Inflammatory macrophage treated with lipopolysaccharide for 4 hours (primary cell): ENCODE measurements at places on chromosomes 5 and 9.

- DNase-seq: no peak
Measured at GRCh38 chr5:68378204-68378820, 162.8 kb downstream of the PIK3R1 start.

GRCh38 chr9:12764150-12764549, 10.7 kb upstream of the LURAP1L start:
- no peak for DNase-seq

GRCh38 chr9:113957821-113958341, 81.8 kb downstream of the ZNF618 start:
- DNase-seq: no peak

DNA sequence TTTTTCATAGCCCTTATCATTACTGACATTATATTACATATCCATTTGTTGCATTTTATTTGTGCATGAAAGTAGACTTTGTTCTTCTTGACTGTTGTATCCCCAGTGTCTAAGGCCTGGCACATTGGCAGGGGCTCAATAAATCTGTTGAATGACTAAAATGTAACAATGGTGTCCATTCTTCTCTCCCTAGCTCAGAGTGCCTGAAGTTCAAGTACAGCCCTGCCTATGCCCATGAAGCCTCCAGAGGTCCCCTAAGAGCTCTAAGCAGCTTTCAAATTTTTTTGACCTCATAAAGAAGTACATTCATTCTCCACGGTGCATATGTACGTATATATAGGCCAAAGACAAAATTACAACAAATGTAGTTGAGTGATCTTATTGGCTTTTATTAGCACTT, 4.2 kb upstream of the BSPRY start:
- no peak for DNase-seq

GRCh38 chr9:71249729-71250317, 128.4 kb upstream of the TRPM3 start:
- DNase-seq: peak; percentile 49

GRCh38 chr5:80008995-80009765, 18.1 kb upstream of the MTX3 start:
- DNase-seq: no peak

- DNase-seq: no peak
Measured at GRCh38 chr9:72065076-72065475, 4.7 kb upstream of the C9orf57 start.

GRCh38 chr5:35229076-35230037, 930 bp downstream of the PRLR start:
- DNase-seq: peak; percentile 9

DNA sequence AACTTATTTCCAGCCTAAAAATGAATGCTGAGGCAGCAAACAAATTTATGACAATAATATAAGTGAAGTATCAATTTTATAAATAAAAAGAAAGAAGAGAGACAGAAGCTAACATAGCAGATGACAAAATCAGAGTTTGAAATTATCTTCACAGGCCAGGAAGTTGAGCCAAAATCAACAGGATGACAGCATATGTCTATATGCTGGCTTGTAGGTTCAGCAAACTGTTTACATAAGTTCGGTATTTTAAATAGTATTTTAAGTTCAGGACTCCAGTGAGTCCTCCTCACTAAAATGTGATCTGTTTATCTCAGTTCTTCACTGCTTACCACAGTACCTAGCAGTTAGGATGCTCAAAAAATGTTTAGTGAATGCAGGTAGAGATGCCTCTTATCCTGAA, 359.6 kb upstream of the SMC2 start:
- no peak for DNase-seq

DNA sequence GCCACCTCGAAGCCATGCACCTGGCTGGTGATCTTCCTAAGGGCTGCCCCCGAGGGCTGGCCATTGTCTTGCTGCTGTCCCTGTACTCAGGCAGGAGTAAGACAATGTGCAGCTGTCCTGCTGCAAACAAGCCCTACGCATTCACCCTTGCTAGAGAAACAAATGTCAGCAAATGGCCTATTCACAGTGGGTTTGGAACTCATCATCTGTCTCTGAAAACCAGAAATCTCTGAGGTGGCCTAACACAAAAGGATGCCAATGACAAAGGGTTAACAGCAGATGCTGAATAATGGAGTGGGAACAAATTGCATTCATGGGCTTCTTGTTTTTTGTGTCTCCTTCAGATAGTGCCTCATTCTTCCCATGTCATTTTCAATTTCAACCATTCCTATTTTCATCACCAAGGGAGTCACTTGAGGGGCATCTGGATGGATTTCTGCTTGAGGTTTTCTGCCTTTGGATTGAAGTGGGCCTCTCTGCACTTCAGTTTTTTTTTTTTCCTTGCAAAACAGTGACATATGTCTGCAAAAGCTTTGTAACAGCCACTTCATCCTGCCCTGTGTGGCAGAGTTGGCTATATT, 261.6 kb upstream of the VLDLR start:
- no peak for DNase-seq

DNA sequence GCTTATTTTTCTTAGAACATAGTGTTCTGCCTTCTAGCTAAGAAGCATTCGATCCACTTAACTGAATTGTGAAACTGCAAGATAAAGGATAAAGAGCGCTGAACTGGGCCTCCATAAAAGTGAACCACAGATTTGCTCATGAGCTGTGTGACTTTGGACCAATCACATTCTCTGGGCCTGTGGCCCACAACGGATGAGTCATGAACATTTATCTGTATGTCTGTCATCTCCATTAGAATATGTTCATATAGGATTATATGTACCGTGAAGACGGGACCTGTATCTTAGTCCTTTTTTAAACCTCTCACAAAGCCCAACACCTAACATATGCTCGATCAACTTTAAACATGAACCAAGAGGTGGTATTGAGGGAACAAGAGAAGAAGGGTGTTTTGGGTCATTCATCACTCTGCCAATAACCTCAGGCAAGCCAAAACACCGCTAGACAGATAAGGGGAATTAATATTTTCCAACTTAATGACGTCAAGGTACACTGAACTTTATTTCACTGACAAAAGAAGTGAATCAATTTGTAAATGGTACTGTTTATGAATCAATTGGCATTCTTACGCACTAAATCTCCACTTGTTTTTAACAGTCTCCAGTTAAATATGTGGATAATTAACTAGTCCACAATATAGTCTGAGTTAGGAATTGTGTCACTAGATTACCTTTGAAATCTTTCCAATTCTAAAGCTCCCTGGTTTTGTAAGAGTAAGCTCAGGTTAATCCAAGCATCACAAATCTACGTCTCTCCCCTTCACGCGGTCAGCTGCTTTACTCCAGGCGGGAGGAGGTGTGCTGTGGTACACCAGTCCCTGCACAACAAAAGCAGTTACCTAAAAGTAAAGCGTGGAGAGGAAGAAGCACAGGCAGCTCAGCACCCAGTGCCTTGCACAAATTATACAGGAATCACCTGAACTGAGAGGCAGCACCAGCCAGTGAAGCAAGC, 1.6 kb downstream of the TMEM245 start:
- peak; percentile 37 for DNase-seq

- no peak for DNase-seq
Measured at GRCh38 chr9:12785260-12785770, 10.5 kb downstream of the LURAP1L start.

GRCh38 chr9:80615964-80616363, 1044.2 kb downstream of the TLE4 start:
- no peak for DNase-seq

DNA sequence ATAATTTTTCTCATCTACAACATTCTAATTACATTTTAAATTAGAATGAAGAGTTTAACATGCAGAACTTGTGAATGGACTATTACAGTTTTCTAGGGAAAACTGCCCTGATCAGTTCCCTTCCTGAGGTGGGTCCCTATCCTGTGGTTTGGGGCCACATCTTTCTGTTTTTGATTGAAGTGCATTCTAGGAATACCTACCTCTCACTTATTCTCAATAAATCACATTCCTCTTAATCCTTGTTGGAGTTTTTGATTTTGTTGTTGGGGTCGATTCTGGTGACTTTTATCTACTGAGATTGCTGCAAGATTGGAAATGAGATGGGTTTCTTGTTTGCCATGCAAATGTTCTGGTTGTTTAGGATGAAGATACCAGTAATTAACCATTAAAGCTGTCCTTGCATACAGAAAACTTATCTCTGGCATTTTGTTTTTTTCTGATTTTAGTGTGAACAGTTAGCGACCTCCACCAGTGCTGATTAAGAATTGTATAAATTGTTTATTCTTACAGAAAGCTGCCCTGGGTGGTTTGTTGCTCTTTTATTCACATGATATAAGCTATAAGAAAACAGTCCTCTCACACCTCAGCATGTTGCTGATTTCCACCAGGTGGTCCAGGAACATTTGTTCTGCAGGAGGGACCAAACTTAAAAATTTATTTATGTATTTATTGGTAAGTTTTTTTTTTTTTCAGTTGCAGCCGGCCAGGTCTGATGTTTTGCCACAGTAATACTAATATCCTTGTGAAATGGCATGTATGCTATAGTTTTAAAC, 269.9 kb downstream of the FANCC start:
- DNase-seq: no peak

- DNase-seq: no peak
Measured at GRCh38 chr5:136768457-136768856, 403.1 kb upstream of the TRPC7 start.

- DNase-seq: no peak
Measured at GRCh38 chr5:81633891-81634290, 117.0 kb downstream of the SSBP2 start.

DNA sequence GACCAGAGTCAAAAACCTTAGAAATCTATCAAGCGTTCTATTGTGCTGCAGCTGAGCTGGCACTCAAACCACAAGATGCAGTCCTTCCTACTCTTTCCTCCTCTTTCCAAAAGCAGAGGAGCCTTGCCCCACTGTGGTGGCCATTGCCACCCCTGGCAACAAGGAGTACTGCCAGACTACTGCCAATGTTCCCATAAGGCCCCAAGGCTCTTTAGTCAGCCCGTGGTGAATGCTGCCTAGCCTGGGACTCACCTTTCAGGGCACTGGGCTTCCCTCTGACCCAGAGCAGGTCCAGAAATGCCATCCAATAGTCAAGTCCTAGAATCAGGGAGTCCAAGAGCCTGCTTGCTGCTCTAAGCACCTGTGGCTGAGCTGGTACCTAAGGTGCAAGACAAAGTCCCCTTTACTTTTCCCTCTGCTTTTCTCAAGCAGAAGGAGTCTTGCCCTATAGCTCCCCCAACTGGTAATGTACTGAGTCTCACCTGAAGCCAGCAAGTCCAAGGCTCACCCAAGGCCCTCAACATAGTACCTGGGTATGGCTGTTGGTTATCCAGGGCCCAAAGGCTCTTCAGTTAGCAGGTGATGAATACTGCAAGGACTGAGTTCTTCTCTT, 219.4 kb downstream of the ATPSCKMT start:
- DNase-seq: no peak

DNA sequence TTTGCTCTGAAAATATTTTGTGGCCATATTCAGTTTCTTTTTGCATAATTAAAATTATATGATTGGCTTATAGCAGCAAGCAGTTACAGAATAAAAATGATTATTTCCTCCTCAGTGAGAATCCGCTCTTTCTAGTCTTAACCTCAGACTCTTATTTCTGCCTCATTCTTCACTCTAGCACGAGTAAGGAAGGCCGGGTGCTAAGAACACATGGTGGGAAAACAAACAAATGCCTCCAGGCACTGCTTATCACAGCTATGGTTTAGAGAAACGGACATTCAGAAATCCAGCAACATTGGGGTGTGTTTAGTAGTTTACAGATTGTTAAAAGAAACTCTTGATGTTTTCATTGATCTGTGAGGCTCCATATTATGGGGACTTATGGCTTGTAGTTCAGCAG, 168.7 kb downstream of the KDM4C start:
- no peak for DNase-seq

DNA sequence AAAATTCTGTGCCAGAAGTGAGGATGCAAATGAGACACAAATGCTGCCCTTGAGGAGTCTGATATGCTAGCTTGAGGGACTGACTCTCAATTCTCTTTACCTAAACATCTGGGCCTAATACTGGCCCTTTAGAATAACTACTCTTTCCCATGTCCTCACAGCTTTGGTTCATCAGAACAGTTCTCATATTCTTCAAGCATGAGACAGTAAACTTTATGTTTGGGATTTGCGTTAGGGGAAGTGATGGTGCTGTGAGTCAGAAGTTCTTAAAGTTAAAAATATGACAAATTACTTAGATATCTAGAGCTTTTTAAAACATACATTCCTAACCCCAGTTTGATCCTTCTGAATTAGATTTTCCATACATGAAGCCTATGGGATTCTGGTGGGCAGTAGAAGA, 665.0 kb upstream of the RGMB start:
- no peak for DNase-seq

DNA sequence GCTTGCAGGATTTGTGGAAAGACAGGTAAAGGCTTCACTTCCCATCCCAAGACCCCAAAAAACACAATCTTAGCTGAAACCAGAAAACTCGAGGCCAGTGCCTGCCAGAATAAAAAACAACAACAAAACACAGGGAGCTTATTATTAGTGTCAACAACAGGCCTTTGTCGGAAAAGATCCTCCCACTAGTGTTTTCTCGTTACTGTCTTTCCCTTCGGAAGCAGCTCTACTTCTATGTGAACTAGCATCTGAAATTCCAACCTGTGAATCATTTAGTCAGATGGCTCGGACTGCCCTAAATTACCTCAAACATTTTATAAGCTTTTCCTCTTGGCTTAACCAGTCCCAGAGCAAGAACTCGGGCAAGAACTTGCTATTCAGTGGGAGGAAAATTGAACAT, 122.2 kb upstream of the GNA14 start:
- DNase-seq: no peak

DNA sequence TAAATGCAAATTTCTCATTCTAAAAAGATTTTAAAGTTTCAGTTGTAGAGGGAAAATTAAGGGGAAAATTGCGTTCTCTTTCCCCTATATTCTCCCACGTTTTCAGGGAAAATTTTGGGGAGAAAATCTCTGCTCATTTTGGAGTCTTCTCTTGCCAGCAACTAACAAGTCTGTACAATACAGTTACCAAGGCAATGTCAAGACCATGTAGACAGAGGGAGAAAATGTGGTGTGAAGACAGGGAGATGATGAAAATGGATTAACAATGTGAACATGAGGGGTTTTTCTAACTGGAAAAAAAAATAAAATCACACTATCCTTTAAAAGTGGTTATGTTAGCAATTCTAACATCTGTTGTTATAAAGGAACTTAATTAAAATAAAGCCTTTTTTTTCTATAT, 22.3 kb downstream of the SLC1A3 start:
- DNase-seq: no peak

DNA sequence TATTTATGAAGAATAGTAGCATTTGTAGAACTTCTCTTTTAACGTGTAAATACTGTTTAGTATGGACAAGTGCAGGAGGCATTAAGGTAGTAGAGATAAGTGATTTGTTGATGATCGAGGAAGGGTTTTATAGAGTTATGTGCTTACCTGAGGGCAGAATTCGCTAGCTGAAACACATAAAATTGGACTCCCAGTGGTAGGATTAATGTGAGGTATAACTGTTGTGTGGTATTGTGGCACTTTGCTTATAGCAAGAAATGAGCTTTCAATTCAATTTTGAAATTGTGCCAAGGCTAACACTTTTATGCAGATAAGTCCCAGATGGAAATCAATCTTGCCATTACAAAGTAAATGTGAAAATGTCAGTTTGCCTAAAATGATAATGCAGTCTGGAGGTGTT, 1.2 kb downstream of the AP3S1 start:
- DNase-seq: no peak

GRCh38 chr5:19987612-19988361, at the start of gene CDH18:
CDH18 (minus strand) TSS chr5:19988200; CDS start chr5:19838986, 149,214 bp downstream.
- no peak for DNase-seq

GRCh38 chr5:133957591-133957990, 10.8 kb downstream of the C5orf15 start:
- DNase-seq: no peak

- no peak for DNase-seq
Measured at GRCh38 chr5:157233515-157233914, 32.4 kb upstream of the CYFIP2 start.
